CD4-positive, alpha-beta T cell (primary cell): ENCODE measurements at places on chromosomes 12 and 14.

DNA sequence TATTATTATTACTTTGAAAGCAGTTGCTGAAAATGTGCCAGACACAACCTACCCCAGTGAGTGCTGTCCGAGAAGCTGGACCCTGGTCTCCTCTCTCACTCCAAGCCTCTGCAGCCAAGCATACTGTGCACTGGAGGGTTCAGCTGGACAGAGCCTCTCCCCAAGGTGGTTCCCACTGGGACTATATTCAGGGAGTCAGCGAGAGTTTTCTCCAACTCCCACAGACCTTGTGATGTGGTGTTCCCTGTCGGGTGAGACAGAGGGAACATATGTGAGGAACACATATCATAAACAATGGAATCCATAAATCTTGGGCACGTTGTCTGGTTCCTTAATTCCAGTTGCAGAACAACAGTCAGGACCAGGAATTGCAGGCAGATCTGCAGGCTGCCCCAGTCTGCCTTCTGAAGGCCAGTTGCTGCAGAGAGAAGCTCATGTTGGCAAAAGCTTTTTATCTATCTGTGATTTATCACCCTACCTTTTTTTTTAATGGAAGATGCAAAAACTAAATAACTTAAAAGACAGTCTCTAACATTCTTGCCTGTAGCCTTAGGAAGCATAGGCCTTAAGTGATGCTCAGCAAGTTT lies 619.8 kb upstream of the TBX3 start:
- no peaks in the 10 kb centered on the region for H3K27me3 ChIP-seq
- no peaks in the 10 kb centered on the region for H3K4me1 ChIP-seq
- no peak overlapping the region for H3K4me3 ChIP-seq
- no peak overlapping the region for H3K27ac ChIP-seq

DNA sequence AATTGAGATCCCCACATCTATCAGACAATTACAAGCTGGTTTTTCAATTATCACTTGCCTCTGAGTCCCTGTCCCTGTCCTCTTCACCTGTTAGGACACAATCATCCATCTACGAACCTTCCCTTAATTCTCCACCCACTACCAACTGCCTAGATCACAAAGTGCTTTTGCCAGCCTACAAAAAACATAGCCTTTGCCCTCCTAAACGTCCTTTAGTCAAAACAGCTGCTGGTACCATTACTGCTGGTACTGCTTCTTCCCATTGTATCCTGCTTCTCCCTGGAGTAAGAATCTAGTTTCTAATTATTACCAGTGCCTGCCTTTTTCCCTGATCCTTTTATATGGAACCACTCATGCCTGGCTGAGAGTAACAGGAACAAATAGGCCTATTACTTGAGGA lies 82.1 kb downstream of the CPNE8 start:
- no peaks in the 10 kb centered on the region for H3K4me1 ChIP-seq
- no peak overlapping the region for H3K4me3 ChIP-seq
- no peak for DNase-seq
- no peaks in the 10 kb centered on the region for H3K27me3 ChIP-seq
- no peak overlapping the region for H3K27ac ChIP-seq

- no peaks in the 10 kb centered on the region for H3K27me3 ChIP-seq
- DNase-seq = no peak
- no peaks in the 10 kb centered on the region for H3K36me3 ChIP-seq
- H3K27ac ChIP-seq = no peak overlapping the region
- H3K4me1 ChIP-seq = no peaks in the 10 kb centered on the region
- H3K4me3 ChIP-seq = no peak overlapping the region
Observed at GRCh38 chr12:116431677-116432300, 127.4 kb upstream of the MAP1LC3B2 start.

DNA sequence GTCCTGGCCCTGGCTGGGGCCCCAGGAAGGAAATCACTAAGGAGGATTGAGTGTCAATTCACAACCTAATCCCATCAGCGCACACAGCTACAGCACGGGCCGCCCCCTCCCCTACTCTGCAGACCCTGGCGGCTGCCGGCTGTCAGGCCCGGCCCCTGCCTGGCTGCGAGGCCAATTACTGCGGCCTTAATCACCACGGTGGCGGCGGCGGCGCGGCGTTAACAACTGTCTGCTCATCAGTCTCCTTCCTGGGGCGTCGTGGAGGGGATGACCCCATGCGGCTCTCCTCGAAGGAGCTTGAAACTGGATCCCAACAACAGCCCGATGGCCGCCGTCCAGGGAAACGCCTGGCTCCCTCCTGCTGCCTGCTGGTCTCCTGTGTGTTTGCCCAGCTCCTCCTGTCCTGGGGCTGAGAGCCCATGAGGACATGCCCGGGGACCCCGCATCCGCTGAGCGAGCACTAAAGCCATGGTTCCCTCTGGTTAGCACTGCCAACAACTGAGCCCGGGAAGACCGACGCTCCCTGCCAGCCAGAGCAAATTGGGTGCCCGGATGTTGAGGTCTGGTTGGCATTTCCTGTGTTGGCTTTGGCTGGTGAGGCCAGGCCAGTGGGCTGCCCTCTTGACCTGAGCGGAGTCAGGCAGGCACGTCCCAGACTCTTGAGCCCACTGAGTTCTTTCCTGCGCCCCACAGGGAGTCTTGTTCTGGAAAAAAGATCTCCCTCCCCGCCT lies 21.8 kb upstream of the EIF2B2 start:
- no peak overlapping the region for H3K4me3 ChIP-seq
- H3K27me3 ChIP-seq = no peaks in the 10 kb centered on the region
- DNase-seq = no peak
- H3K36me3 ChIP-seq = no peaks in the 10 kb centered on the region
- no peaks in the 10 kb centered on the region for H3K4me1 ChIP-seq
